ENCODE measurements at places on chromosomes 5 and 9. TPM values are rescaled to one million over a fixed set of nuclear protein-coding genes. Genes with fewer than 3 reads are reported as not detected.

Gene RNF14
- polyA plus RNA-seq, result 64.3 TPM

Gene TYRP1
- 2.1 TPM for polyA plus RNA-seq

Gene PCDHB4
- 1.9 TPM for polyA plus RNA-seq

Gene RASGEF1C
- polyA plus RNA-seq, result 1.00 TPM

Gene ALDH1A1
- 327 TPM for polyA plus RNA-seq

Gene FOXI1
- polyA plus RNA-seq, result 7.0 TPM

Gene GLRA1
- not detected for polyA plus RNA-seq

Gene PHYHD1
- polyA plus RNA-seq, result 54.4 TPM

Gene PCDHAC2
- 0.36 TPM for polyA plus RNA-seq

Measured in right renal cortex interstitium (tissue), 3 donors.